ENCODE measurements at places on chromosomes 2 and 18. TPM values are rescaled to one million over a fixed set of nuclear protein-coding genes. Genes with fewer than 3 reads are reported as not detected.

The RESP18 gene
- total RNA-seq: not detected

The SERPINB12 gene
- total RNA-seq: not detected

DNA sequence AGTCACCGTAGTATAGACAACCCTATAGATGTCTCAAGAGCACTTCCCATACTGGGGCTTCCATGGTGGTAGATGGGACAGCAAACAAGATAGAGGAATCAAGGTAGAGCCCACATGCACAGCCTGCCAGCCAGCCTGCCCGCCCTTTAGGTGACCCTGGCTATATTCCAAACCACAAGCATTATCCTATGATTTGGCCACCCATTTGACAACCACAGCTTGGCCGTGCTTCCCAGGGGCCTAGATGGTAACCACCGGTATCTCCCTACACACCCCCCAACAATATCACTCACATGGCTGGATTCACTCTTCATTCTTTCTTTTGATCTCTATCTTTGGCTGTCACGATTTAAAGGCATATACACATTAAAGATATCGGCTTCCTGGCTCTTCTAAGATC, 85.3 kb downstream of the CDK15 start:
- no peaks in the 10 kb centered on the region for H3K36me3 ChIP-seq
- H3K27ac ChIP-seq: no peak overlapping the region
- no peaks in the 10 kb centered on the region for H3K27me3 ChIP-seq
- peaks cover 28% of the 10 kb centered on the region for H3K4me1 ChIP-seq

The GAL3ST2 gene
- 0.73 TPM for total RNA-seq

DNA sequence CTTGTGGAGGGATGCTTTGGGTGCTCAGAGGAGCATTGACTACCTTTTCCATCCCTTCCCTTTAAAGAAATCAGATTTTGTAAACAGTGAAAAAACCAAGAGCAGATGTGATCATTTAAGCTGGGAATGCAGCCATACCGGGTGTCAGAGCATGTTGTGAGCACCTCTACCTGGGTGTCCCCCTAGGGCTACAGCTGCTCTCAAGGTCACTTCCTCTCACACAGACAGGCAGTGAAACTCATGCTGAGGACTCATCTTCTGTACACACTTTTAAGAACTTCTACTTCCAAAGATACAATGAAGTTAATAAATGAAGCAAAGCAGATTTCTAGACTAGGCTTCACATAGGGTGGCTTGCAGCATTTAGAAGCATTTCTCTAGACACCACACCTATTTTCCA, 48.4 kb upstream of the FRZB start:
- no peak overlapping the region for H3K27ac ChIP-seq
- no peak overlapping the region for H3K4me3 ChIP-seq
- H3K36me3 ChIP-seq: peaks cover 44% of the 10 kb centered on the region
- H3K4me1 ChIP-seq: peaks cover 20% of the 10 kb centered on the region
- DNase-seq: no peak
- H3K27me3 ChIP-seq: no peaks in the 10 kb centered on the region

The TFCP2L1 gene
- total RNA-seq: 3.7 TPM

- H3K27me3 ChIP-seq: no peaks in the 10 kb centered on the region
- no peak overlapping the region for H3K27ac ChIP-seq
- H3K4me1 ChIP-seq: peaks cover 8% of the 10 kb centered on the region
- peaks cover 14% of the 10 kb centered on the region for H3K36me3 ChIP-seq
- H3K4me3 ChIP-seq: no peak overlapping the region
Observed at GRCh38 chr18:35178260-35178659, 62.6 kb upstream of the ZNF397 start.

The PLEK gene
- 0.37 TPM for total RNA-seq

The NDUFS1 gene
- 98.9 TPM for total RNA-seq

The PLB1 gene
- total RNA-seq: 0.27 TPM

GRCh38 chr2:133405252-133405651, 163.0 kb downstream of the NCKAP5 start:
- H3K36me3 ChIP-seq: no peaks in the 10 kb centered on the region
- no peak for DNase-seq
- H3K27me3 ChIP-seq: peaks cover 2% of the 10 kb centered on the region
- H3K4me1 ChIP-seq: peaks cover 6% of the 10 kb centered on the region
- H3K4me3 ChIP-seq: no peak overlapping the region

DNA sequence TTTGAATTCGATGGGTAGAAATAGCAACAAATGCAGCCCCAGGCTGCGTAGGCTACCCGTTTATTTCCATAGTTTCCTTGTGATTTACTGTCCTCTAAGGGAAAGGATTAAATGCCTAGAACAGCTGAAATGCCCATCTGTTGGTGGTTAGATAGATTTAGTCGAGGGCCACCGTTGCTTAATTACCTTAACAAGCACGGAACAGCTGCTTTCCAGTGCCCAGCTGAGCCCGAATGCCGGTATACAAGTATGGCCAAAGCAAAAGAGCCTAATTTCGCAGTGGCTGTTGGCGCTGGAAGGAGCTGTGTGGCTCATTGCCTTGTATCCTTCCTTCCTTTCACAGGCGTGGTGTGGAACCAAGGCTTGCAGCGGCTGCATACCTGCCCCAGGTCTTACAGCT, 109.1 kb downstream of the CABLES1 start:
- H3K4me3 ChIP-seq: no peak overlapping the region
- peaks cover 44% of the 10 kb centered on the region for H3K36me3 ChIP-seq
- DNase-seq: no peak

The PDE11A gene
- total RNA-seq: 0.53 TPM

The CFC1B gene
- total RNA-seq: not detected

The RGPD3 gene
- 0.11 TPM for total RNA-seq

DNA sequence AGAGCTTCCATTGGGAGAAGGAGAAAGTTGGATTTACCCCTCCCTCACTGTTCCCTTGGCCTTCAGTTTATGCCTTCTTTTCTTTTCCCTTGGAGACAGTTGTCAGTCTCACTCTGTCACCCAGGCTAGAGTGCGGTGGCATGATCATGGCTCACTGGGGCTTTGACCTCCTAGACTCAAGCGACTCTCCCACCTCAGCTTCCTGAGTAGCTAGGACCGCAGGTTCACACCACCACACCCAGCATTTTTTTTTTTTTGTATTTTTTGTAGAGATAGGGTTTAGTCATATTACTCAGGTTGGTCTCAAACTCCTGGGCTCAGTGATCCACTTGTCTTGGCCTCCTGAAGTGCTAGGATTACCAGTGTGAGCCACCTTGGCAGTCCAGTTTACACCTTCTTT, 49.9 kb downstream of the SLC9A4 start:
- DNase-seq: no peak
- H3K36me3 ChIP-seq: no peaks in the 10 kb centered on the region
- no peaks in the 10 kb centered on the region for H3K27me3 ChIP-seq
- H3K4me1 ChIP-seq: no peaks in the 10 kb centered on the region
- no peak overlapping the region for H3K27ac ChIP-seq

The NBAS gene
- total RNA-seq: 42.6 TPM

GRCh38 chr2:231800493-231801091, 14.3 kb downstream of the COPS7B start:
- H3K27ac ChIP-seq: no peak overlapping the region
- DNase-seq: peak; percentile 77
- H3K27me3 ChIP-seq: no peaks in the 10 kb centered on the region
- no peak overlapping the region for H3K4me3 ChIP-seq
- H3K36me3 ChIP-seq: peaks cover 34% of the 10 kb centered on the region
- peaks cover 10% of the 10 kb centered on the region for H3K4me1 ChIP-seq

The MEP1B gene
- not detected for total RNA-seq

- DNase-seq: no peak
- no peaks in the 10 kb centered on the region for H3K4me1 ChIP-seq
- H3K36me3 ChIP-seq: no peaks in the 10 kb centered on the region
- no peak overlapping the region for H3K4me3 ChIP-seq
- H3K27ac ChIP-seq: no peak overlapping the region
Observed at GRCh38 chr2:154688373-154688772, 10.1 kb upstream of the KCNJ3 start.

- no peaks in the 10 kb centered on the region for H3K36me3 ChIP-seq
- H3K27me3 ChIP-seq: no peaks in the 10 kb centered on the region
- H3K4me3 ChIP-seq: no peak overlapping the region
- H3K4me1 ChIP-seq: no peaks in the 10 kb centered on the region
Observed at GRCh38 chr2:45753381-45753780, 101.9 kb downstream of the PRKCE start.

- no peak overlapping the region for H3K4me3 ChIP-seq
- peaks cover 3% of the 10 kb centered on the region for H3K36me3 ChIP-seq
- H3K4me1 ChIP-seq: peaks cover 7% of the 10 kb centered on the region
- peak; percentile 82 for DNase-seq
- no peak overlapping the region for H3K27ac ChIP-seq
- no peaks in the 10 kb centered on the region for H3K27me3 ChIP-seq
Observed at GRCh38 chr2:231482806-231483391, 18.6 kb upstream of the NCL start.

GRCh38 chr18:31739651-31740050, 21.0 kb downstream of the SLC25A52 start:
- DNase-seq: no peak
- peaks cover 17% of the 10 kb centered on the region for H3K4me1 ChIP-seq
- no peak overlapping the region for H3K4me3 ChIP-seq
- H3K36me3 ChIP-seq: peaks cover 39% of the 10 kb centered on the region

DNA sequence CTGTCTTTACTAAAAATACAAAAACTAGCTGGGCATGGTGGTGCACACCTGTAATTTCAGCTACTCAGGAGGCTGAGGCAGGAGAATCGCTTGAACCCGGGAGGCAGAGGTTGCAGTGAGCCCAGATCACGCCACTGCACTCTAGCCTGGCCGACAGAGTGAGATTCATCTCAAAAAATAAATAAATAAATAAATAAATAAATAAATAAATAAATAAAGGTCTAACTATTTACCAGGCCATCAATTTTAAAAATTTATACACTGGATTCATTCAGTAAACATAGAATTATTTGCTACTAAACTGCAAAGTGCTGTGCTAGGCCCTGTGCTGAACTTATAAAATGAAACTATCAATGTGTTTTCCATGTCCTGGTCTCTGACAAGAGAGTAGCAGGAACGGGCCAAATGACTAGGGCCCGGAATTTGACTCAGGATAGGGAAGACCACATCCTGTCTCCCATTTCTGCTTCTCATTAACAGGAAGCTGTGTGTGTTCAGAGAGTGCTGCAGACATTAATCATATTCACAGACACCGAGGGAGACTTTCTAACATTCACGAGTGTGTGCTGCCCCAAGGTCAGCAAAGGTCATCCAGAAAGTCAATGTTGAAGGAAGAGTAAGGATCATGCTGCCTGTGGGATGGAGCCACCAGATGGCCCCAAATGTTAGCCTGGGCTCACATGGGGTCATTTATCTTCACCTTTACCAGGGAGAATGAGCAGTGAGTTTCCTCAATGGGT, 95.8 kb downstream of the SPP2 start:
- no peak overlapping the region for H3K4me3 ChIP-seq
- H3K27ac ChIP-seq: no peak overlapping the region
- H3K27me3 ChIP-seq: no peaks in the 10 kb centered on the region
- H3K4me1 ChIP-seq: no peaks in the 10 kb centered on the region
- DNase-seq: no peak

- no peak overlapping the region for H3K4me3 ChIP-seq
- no peak for DNase-seq
Observed at GRCh38 chr2:55137024-55137958, 87.0 kb upstream of the RTN4 start.

The UGT1A4 gene
- not detected for total RNA-seq

GRCh38 chr2:60742419-60742818, 13.6 kb upstream of the PAPOLG start:
- no peak overlapping the region for H3K4me3 ChIP-seq
- H3K36me3 ChIP-seq: 0 out of 2 replicates have a peak, but pooled peaks cover 5% of the 10 kb centered on the region
- DNase-seq: no peak
- peaks cover 92% of the 10 kb centered on the region for H3K27me3 ChIP-seq
- peaks cover 19% of the 10 kb centered on the region for H3K4me1 ChIP-seq

- H3K36me3 ChIP-seq: no peaks in the 10 kb centered on the region
- H3K27ac ChIP-seq: no peak overlapping the region
- H3K27me3 ChIP-seq: no peaks in the 10 kb centered on the region
- no peak for DNase-seq
- no peak overlapping the region for H3K4me3 ChIP-seq
- peaks cover 6% of the 10 kb centered on the region for H3K4me1 ChIP-seq
Observed at GRCh38 chr2:50535971-50536759, 495.8 kb downstream of the NRXN1 start.

DNA sequence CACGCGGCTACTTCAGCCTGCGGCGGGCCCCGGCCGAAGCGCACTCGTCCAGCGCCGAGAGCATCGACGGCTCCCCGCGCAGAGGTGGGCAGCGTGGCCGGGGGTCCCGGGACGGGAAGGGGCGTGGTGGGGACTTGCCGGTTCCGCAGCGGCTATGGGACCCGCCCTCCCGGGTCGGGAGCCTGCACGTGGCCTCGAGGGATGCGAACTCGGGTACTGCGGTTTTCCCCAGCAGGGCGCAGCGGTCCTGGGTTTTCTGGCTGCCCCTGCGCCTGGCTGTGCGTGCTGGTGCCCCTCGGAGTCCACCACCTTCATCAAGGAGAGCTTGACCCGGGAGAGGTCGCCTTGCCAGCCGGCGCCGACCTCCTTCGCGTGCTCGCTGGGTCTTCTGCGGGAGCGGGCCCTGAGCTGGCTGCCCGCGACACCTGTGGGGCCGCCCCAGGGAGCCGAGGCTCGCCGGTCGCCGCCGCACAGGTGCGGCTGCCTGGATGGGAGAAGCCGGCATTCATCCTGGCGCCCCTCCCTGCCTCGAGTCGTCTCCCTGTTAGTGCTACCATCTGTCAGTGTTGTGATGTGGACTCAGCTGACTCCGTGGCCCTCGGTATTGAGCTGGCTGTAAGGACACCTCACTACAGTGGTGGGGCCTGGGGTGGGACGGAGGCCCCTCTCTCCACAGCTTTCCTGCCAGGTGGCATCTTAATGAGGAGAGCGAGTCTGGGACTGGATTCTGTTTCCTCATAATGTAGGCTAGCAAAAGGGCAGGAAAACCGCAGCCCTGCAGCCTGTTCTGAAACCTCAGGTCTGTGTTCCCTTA, 177.3 kb downstream of the AGAP1 start:
- H3K27me3 ChIP-seq: peaks cover 14% of the 10 kb centered on the region
- peak; percentile 34 for DNase-seq
- no peaks in the 10 kb centered on the region for H3K36me3 ChIP-seq

- H3K36me3 ChIP-seq: 0 out of 2 replicates have a peak, but pooled peaks cover 5% of the 10 kb centered on the region
- no peaks in the 10 kb centered on the region for H3K27me3 ChIP-seq
- H3K27ac ChIP-seq: no peak overlapping the region
- DNase-seq: no peak
- no peak overlapping the region for H3K4me3 ChIP-seq
Observed at GRCh38 chr2:56739413-56739812, 555.6 kb downstream of the CCDC85A start.

- H3K27ac ChIP-seq: no peak overlapping the region
- H3K4me1 ChIP-seq: peaks cover 2% of the 10 kb centered on the region
- H3K36me3 ChIP-seq: peaks cover 11% of the 10 kb centered on the region
- H3K27me3 ChIP-seq: no peaks in the 10 kb centered on the region
- no peak overlapping the region for H3K4me3 ChIP-seq
Observed at GRCh38 chr18:13480571-13481255, 245.6 kb downstream of the FAM210A start.

The PID1 gene
- total RNA-seq: 1.3 TPM

GRCh38 chr2:46390036-46390435, 89.3 kb upstream of the TMEM247 start:
- no peaks in the 10 kb centered on the region for H3K27me3 ChIP-seq
- no peaks in the 10 kb centered on the region for H3K4me1 ChIP-seq
- H3K4me3 ChIP-seq: no peak overlapping the region
- H3K27ac ChIP-seq: no peak overlapping the region
